Naive B cell (primary cell): ENCODE measurements at places on chromosomes 1 and 21. TPM values are rescaled to one million over a fixed set of nuclear protein-coding genes. Genes with fewer than 3 reads are reported as not detected.

Gene GJB4
- polyA plus RNA-seq: not detected

Gene LRRC38
- not detected for polyA plus RNA-seq

Gene F13B
- polyA plus RNA-seq: not detected

Gene AGRN
- not detected for polyA plus RNA-seq

Gene OR2L3
- polyA plus RNA-seq: 0.12 TPM

Gene PTPN22
- polyA plus RNA-seq: 49.7 TPM

Gene CITED4
- 3.2 TPM for polyA plus RNA-seq

Gene RGS8
- polyA plus RNA-seq: not detected

Gene MPZ
- polyA plus RNA-seq: not detected

Gene ANKRD65
- not detected for polyA plus RNA-seq

Gene CNKSR1
- polyA plus RNA-seq: 0.57 TPM

- DNase-seq: no peak
- H3K4me1 ChIP-seq: no peaks in the 10 kb centered on the region
- no peak overlapping the region for H3K27ac ChIP-seq
- H3K36me3 ChIP-seq: no peaks in the 10 kb centered on the region
Measured at GRCh38 chr1:102262994-102263393, 266.3 kb upstream of the OLFM3 start.

GRCh38 chr21:45497846-45498645 lies 44.2 kb downstream of the SLC19A1 start:
- H3K4me1 ChIP-seq: peaks cover 8% of the 10 kb centered on the region
- no peaks in the 10 kb centered on the region for H3K27me3 ChIP-seq
- no peaks in the 10 kb centered on the region for H3K36me3 ChIP-seq
- DNase-seq: no peak
- no peak overlapping the region for H3K27ac ChIP-seq

- no peaks in the 10 kb centered on the region for H3K27me3 ChIP-seq
- H3K27ac ChIP-seq: no peak overlapping the region
- no peak overlapping the region for H3K4me3 ChIP-seq
- peaks cover 7% of the 10 kb centered on the region for H3K36me3 ChIP-seq
Measured at GRCh38 chr21:31622397-31622796, 37.1 kb upstream of the SOD1 start.

GRCh38 chr1:236165238-236165981 lies 23.1 kb downstream of the GPR137B start:
- DNase-seq: no peak
- H3K36me3 ChIP-seq: peaks cover 13% of the 10 kb centered on the region
- no peak overlapping the region for H3K27ac ChIP-seq
- peaks cover 20% of the 10 kb centered on the region for H3K4me1 ChIP-seq
- H3K27me3 ChIP-seq: no peaks in the 10 kb centered on the region

GRCh38 chr1:174297351-174297750 lies 138.0 kb downstream of the RABGAP1L start:
- H3K4me3 ChIP-seq: no peak overlapping the region
- H3K27ac ChIP-seq: no peak overlapping the region
- no peak for DNase-seq
- peaks cover 48% of the 10 kb centered on the region for H3K36me3 ChIP-seq
- H3K27me3 ChIP-seq: no peaks in the 10 kb centered on the region
- peaks cover 28% of the 10 kb centered on the region for H3K4me1 ChIP-seq

- H3K4me3 ChIP-seq: no peak overlapping the region
- H3K27me3 ChIP-seq: peaks cover 25% of the 10 kb centered on the region
- no peak for DNase-seq
Measured at GRCh38 chr21:33136847-33137502, 67.0 kb downstream of the OLIG1 start.

DNA sequence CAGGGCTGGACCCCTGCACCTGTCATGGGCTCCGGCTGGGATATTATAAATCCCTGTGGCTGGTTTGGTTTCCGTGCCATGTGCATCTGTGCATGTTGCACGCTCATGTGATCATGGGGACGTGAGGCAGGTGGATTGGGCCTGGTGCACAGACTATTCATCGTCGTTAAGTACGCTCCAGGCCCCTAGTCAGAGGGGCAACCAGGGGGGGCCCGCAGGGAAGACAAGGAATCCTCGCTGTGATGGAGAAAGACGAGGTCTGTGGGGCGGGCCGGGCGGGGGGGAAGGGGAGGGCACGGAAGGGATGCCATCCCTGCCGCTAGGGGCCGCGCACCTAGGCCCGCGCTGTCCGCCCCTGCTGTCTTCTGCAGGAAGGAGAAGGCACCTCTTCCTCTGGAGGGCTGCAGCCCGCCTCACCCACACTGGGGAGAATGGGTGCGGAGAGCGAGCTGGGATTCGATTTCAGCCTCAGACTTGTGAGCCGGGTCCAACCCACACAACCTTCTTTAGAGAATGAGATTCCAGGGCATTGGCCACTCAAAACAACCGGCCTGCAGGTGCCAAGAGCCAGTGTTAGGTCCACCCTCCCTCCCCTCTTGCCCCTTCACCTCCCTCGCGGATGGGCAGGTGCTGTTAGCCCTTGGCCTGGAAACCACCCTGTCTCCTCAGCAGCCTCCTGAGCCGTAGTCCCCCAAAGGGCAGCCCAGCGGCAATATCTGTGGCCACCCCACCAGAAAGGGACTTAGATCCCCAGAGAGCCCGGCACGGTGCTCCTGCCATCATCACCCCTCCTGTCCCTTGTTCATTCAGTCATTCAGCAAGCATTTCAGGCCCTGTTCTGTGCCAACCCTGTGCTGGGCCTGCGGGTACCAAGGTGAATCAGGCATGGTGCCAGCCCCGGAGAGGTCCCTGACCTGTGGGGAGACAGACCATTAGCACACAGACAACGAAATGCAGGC lies 950 bp upstream of the LRP8 start:
- H3K27ac ChIP-seq: no peak overlapping the region
- H3K4me3 ChIP-seq: peak overlapping the region; percentile 91
- peaks cover 9% of the 10 kb centered on the region for H3K4me1 ChIP-seq
- H3K36me3 ChIP-seq: no peaks in the 10 kb centered on the region

GRCh38 chr1:94401206-94401605 lies 17.0 kb upstream of the ABCD3 start:
- H3K4me1 ChIP-seq: no peaks in the 10 kb centered on the region
- no peak overlapping the region for H3K4me3 ChIP-seq
- no peaks in the 10 kb centered on the region for H3K36me3 ChIP-seq
- no peak for DNase-seq
- H3K27me3 ChIP-seq: peaks cover 7% of the 10 kb centered on the region

- H3K36me3 ChIP-seq: peaks cover 2% of the 10 kb centered on the region
- DNase-seq: peak; percentile 28
- peaks cover 44% of the 10 kb centered on the region for H3K4me1 ChIP-seq
- H3K27me3 ChIP-seq: peaks cover 6% of the 10 kb centered on the region
Measured at GRCh38 chr1:34918977-34919561, 10.4 kb downstream of the DLGAP3 start.

DNA sequence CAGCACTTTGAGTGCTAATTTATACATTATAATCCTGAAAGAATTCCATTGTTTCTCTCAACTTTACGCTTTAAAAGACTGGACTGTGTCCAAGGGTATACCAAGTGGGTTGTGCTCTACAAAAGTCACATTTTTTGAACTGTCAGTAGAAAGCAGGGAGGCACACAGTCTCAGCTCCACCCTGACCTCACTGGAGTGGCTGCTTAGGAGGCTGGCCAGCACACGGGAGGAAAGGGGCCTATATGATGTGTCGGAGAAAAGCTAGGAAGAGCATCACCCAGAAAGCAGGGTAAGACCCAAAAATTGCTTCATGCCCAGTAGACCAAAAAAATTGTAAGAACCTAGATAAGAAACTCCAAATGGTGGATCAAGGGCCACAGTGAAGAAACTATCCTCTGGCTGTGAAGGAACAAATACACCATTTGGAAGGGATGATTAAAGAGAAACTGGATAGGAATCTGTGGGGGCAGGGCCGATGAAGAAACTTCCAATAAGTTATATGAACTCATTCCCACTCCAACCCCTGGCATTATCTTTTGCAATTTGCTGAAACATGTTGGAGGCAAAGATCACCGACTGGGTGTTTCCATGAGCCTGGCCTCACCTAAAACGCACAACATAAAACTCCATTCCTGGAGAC lies 1.9 kb downstream of the S100A10 start:
- H3K4me1 ChIP-seq: peaks cover 14% of the 10 kb centered on the region
- no peaks in the 10 kb centered on the region for H3K36me3 ChIP-seq
- no peak for DNase-seq
- H3K4me3 ChIP-seq: peak overlapping the region; percentile 9
- no peaks in the 10 kb centered on the region for H3K27me3 ChIP-seq
- H3K27ac ChIP-seq: no peak overlapping the region

DNA sequence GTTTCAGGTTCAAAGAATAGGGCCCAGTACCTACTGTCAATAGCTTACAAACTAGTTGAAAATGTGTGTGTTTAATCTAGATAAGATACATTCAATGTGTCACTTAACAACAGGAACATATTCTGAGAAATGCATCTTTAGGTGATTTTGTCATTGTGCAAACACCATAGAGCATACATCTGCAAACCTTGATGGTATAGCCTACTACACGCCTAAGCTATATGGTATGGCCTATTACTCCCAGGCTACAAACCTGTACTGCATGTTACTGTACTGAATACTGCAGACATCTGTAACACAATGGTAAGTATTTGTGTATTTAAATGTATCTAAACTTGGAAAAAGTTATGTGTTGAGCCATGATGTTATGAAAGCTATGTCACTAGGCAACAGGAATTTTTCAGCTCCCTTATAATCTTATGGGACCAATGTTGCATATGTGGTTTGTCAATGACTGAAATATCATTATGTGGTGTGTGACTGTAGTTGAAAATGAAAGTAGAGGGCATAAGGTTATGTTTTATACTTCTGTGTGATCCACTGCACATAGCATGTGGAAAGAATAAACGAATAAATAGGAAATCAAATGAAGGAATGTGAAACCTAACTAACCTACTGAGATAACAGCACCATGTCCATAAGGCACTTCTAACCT lies 129.0 kb upstream of the CAMK1G start:
- no peak overlapping the region for H3K27ac ChIP-seq
- no peaks in the 10 kb centered on the region for H3K4me1 ChIP-seq

- no peaks in the 10 kb centered on the region for H3K36me3 ChIP-seq
- H3K4me1 ChIP-seq: peaks cover 5% of the 10 kb centered on the region
- DNase-seq: no peak
- no peak overlapping the region for H3K4me3 ChIP-seq
Measured at GRCh38 chr1:229002037-229002436, 266.8 kb downstream of the RHOU start.

DNA sequence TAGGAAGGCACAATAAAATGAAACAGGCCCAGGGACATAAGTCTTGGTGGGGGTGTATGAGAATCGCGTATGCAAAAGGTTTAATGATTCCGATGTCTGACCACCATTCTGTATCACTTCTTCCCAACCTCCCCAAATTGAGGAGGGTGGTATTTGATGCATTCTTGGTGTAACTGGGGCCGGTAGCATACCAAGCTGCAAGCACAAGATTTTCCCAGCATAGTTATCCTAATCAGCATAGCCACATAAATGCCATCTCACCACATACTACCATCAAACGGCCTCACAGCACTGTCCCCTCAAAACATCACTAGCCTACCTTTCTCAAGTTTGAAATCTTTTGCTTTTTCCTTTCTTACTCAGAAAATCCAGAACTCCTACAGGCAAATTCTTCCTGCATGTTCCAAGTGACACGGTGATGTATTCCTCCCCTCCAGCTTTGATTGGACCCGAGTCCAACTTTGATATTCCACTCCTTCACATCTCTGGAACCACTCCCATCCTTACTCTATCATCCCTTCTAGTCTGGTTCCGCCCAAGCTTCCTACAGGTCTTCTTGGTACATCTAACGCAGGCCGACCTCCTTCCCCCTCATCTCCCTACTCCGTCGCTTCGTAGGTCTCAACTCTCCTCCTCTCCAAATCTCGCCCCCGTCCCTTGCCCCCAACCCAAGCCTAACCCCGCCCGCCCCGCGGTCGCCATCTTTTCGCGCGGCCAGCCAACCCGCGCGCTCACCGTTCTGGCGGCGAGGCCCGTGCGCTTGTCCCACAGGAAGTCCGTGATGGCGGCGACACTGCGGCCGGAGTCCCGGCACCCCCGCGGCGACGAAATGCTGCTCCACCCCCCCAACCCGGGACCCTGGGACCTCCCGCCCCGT lies 600 bp downstream of the CLK2 start:
- peak overlapping the region; percentile 96 for H3K4me3 ChIP-seq
- H3K36me3 ChIP-seq: peaks cover 14% of the 10 kb centered on the region
- no peaks in the 10 kb centered on the region for H3K27me3 ChIP-seq
- H3K27ac ChIP-seq: peak overlapping the region; percentile 94
- H3K4me1 ChIP-seq: peaks cover 32% of the 10 kb centered on the region
- no peak for DNase-seq

GRCh38 chr1:172646653-172647052 lies 12.2 kb upstream of the FASLG start:
- peaks cover 31% of the 10 kb centered on the region for H3K4me1 ChIP-seq
- H3K4me3 ChIP-seq: no peak overlapping the region
- H3K27ac ChIP-seq: no peak overlapping the region
- peaks cover 5% of the 10 kb centered on the region for H3K27me3 ChIP-seq
- H3K36me3 ChIP-seq: no peaks in the 10 kb centered on the region

DNA sequence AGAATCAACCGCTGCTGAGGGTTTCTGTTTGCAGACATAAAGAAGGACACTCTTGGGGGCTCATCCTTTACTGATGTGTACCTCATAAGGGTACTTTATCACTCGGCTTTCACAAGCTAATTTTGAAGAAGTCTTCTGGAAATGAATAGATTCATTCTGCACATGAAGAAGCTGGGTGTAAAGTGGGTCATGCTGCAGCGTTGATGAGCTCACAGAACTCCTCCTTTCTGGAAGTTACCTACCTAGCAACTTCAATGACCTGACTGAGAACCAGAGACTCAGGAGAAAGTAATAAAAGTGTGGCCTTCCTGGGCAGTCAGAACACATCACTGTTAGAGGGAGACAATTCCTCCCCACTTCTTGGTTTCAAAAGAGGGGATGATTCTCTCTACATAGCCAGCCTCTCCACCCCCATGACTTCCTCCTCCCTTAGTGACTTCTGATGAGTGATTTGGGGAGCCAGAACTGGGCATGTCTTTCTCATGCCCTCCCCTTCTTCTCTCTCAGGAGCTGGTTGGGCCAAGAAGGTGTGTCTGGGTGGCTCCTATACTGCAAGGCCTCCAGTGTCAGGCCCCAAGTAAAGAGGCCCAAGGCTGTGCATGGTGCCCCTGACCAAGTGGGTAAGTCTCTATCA lies 27.0 kb downstream of the PCNX2 start:
- no peaks in the 10 kb centered on the region for H3K36me3 ChIP-seq
- H3K4me1 ChIP-seq: no peaks in the 10 kb centered on the region

- H3K4me3 ChIP-seq: peak overlapping the region; percentile 87
- no peak for DNase-seq
- no peak overlapping the region for H3K27ac ChIP-seq
- H3K36me3 ChIP-seq: no peaks in the 10 kb centered on the region
- H3K27me3 ChIP-seq: no peaks in the 10 kb centered on the region
Measured at GRCh38 chr1:32611859-32612188, 38.5 kb downstream of the ZBTB8OS start.

DNA sequence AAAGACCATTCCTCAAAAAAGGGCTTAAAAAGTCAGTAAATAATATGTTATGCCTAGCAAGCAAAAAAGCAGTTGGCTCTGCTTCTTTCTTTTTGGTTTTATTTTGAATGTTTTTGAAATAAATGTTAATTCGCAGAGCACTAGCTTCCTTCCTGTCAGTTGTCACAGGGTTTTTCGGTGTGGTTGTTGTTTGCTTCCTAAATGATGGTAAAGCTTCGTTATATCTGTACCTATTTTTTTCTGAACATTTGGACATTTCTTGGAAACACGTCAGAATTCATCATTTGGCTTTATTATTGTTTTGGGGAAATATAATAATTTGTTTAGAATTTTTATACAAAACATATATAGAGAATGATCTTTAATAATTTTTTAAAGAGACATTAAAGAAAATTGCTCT lies 351.9 kb upstream of the SGIP1 start:
- H3K27me3 ChIP-seq: no peaks in the 10 kb centered on the region
- H3K4me1 ChIP-seq: no peaks in the 10 kb centered on the region
- no peaks in the 10 kb centered on the region for H3K36me3 ChIP-seq
- no peak for DNase-seq
- no peak overlapping the region for H3K4me3 ChIP-seq
- H3K27ac ChIP-seq: no peak overlapping the region
